ENCODE measurements at places on chromosomes 7 and 10.

DNA sequence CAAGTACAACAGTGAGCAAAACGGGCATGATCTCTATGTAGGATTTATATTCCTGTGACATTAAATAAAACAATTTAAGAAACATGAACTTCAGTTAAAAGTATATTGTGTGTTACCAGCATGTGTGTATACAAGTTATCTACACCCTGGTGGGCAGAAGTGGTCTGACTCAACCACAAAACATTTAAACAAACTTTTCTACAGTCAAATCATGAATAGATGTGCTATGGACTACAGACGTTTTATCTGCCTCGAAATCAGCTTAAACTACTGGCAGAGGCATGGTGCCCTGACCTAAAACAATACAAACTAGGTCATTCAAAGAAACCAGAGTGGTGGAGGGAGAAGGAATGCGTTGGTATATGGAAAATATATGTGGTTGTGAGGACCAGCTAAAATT is 3.6 kb downstream of the ARL3 start:
- DNase-seq, result no peak

DNA sequence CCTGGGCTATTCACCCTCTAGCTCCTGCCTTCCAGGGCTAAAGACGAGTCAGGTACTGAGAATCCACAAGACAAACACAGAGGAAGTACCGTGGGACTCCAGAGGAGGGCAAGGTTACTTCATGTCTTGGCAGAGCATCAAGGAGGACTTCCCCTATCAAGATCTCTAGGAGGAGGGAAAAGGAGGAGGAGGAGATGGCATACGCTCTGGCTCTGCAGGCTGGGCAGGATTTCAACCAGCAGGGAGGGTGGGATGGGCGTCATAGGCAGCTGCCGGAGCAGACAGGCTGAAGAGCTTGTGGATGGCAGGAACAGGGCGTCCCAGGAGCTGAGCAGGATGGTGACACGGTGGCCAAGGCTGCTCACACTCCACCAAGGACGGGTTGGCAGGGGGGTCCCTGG is 21.3 kb downstream of the MDH2 start:
- DNase-seq, result no peak

DNA sequence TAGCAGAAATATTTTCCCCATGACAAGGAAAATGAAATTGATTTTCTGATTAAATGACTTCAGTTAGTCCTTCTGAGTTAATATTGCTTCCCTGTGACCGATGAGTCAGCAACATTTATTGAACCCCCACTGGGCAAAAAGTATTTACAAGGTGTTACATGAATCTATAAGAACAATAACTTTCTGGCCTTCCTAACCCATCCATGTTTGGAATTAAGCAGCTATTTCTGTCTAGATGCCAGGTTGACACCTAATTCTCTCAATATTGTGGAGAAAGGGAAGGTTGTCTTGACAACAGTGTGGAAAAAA is 112.9 kb upstream of the JAZF1 start:
- no peak for DNase-seq

- DNase-seq, result no peak
Observed at GRCh38 chr10:35043796-35044344, 46.3 kb downstream of the CUL2 start.

- DNase-seq, result no peak
Observed at GRCh38 chr7:714251-714671, 12.2 kb upstream of the DNAAF5 start.

GRCh38 chr10:24951201-24952142 is 934 bp downstream of the PRTFDC1 start:
- no peak for DNase-seq

- no peak for DNase-seq
Observed at GRCh38 chr7:88668591-88668990, 90.9 kb upstream of the ZNF804B start.

GRCh38 chr7:80440883-80441282 is 71.0 kb downstream of the GNAT3 start:
- DNase-seq, result no peak

- DNase-seq, result no peak
Observed at GRCh38 chr7:156752367-156753228, 112.0 kb downstream of the RNF32 start.

DNA sequence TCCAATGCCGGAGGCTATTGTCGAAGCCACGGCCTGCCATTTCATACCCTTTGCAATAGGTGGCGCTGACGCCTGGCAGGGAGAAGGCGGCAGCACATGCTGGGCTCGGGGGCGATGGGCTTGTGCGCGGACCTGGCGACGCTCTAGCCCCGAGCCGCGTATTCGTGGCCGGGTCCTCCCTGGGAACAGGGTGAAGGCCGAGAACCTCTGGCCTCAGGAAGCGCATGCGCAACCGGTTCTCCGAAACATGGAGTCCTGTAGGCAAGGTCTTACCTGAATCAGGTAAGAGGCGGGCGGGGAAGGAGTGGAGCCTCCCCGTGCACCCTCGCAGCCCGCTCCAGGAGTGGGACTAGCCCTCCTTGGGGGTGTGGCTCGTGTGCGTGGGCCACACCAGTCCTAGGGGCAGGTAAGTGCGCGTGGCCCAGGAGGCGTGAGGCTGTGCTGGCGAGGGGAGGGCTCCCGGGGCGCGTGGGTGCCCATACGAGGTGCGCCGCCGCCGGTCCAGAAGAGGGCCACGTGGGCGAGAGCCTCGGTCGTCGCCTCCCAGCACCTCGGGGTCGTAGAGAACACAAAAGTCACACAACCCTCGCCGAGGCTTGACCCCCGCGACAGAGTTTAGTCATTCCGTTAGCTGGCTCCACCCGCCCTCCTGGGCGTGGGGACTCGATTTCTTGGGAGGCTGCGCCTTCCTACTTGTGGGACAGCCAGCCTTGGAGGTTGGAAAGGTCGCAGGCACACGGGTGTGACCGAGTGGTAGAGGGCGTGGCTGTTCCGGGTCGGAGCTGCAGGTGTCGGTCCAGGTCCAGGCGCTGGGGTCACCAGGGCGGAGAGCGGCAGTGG is 5.6 kb upstream of the MEST start:
- no peak for DNase-seq

GRCh38 chr7:112084520-112084971 is 121.7 kb downstream of the DOCK4 start:
- DNase-seq, result no peak

DNA sequence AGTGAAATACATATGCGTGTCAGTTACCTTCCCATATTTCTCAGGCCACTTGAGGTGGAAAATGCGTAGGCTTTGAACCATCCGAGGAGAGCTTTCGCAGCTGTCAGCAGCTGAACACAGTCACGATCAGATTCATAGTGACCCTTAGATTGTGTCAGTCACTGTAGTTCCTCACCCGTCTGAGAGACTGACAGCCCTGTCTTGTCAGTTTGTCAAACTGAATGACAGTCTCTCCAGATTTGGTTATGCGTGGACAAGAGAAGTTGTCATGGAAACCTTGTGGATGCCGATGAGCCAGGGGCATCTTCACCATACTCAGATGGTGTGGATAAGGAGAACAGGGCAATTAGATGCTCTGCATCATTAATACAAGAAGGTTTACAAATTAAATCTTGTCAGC is 546.3 kb downstream of the TYW1 start:
- DNase-seq, result no peak

- DNase-seq, result no peak
Observed at GRCh38 chr7:1210979-1211608, 21.6 kb upstream of the UNCX start.

- DNase-seq, result no peak
Observed at GRCh38 chr7:44740055-44740454, 8.6 kb upstream of the ZMIZ2 start.

DNA sequence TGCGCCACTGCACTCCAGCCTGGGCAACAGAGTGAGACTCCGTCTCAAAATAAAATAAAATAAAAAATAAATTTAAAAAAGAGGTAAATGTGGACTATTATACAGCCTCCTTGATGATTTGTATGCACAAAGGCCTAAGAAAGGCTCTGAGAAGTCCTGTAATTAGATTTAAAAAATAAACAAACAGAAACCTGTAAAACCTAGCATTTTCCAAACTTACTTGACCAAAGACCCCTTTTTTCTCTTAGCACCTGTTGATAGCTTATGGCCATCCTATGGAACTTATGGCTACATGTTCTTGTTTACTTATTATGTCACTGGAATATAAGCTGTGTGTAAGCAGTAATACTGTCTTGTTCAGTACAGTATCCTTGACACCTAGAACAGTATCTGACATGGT is 5.7 kb downstream of the DNAJC2 start:
- DNase-seq, result no peak

- DNase-seq, result no peak
Observed at GRCh38 chr10:32180390-32181280, 124.4 kb upstream of the KIF5B start.

DNA sequence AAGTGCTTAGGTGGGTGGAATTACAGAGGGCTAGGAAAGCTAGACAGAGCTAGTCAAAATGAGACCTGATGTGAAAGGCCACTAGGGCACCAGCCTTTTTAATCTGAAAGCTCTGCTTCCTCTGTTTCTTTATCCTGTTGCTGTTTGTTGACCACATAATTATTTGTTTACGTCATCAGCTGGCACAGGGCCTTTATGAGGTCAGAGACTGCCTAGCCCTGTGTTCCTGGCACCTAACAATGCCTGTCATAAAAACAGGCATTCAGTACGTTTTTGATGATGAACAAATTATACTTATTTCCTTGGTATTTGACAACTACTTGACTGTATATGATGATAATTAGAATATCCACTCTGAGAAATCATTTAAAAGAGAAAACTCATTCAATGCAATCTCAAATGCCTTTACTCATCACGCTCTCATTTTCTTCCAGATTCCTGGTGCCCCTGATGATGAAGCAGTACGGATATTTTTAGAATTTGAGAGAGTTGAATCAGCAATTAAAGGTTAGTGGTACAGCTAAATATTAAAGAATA is 26.0 kb downstream of the RBM17 start:
- no peak for DNase-seq
